ENCODE measurements at places on chromosomes 16 and 17. TPM values are rescaled to one million over a fixed set of nuclear protein-coding genes. Genes with fewer than 3 reads are reported as not detected.

DNA sequence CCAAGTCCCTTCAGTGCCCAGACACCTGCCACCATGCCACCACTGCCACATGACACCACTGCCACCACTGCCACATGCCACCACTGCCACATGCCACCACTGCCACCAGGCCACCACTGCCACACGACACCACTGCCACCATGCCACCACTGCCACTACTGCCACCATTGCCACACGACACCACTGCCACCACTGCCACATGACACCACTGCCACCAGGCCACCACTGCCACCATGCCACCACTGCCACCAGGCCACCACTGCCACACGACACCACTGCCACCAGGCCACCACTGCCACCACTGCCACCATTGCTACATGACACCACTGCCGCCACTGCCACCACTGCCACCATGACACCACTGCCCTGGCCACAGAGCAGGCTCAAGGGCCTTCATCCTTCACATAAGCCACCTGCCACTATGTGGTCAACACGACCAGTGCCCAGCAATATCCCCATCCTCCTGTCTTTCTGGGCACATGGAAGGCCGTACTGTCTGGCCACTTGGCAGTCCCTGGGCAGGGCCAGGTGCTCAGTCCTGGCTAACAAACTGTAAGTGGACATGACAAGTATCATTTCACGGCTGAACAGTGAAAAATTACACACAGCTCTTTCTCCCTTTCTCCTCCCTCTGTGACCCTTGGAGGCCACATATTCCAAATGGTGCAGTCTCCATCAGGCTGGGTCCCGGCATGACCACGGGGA, 33.1 kb downstream of the ABR start:
- DNase-seq = peak; percentile 64
- no peaks in the 10 kb centered on the region for H3K4me1 ChIP-seq
- no peaks in the 10 kb centered on the region for H3K27me3 ChIP-seq
- no peak overlapping the region for H3K27ac ChIP-seq

- H3K36me3 ChIP-seq = no peaks in the 10 kb centered on the region
- no peak overlapping the region for H3K27ac ChIP-seq
- no peaks in the 10 kb centered on the region for H3K27me3 ChIP-seq
- no peak overlapping the region for H3K4me3 ChIP-seq
- H3K4me1 ChIP-seq = no peaks in the 10 kb centered on the region
- DNase-seq = no peak
Measured at GRCh38 chr16:73034374-73034773, 13.6 kb downstream of the ZFHX3 start.

The CA4 gene
- total RNA-seq = not detected

DNA sequence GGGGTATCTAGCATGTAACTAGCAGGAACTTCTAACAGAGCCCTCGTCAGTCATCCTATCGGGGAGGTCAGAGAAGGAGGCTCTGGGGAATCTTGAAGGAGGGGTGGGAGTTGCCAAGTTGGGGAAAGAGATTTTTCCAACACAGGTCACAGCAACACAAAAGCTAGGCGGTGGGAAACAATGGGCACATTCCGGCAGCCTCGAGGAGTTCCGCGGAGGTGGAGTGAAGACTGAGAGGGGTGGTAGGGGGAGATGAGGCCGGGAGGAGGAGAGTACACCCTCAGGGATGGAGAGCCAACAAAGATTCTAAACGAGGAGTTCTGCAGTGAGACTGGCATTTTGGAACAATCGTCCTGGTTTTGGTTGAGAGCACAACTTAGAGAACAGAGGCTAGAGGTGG, 13.5 kb upstream of the CALB2 start:
- H3K36me3 ChIP-seq = no peaks in the 10 kb centered on the region
- H3K27me3 ChIP-seq = peaks cover 6% of the 10 kb centered on the region
- no peak overlapping the region for H3K4me3 ChIP-seq
- DNase-seq = no peak

GRCh38 chr16:4982056-4982867, 24.1 kb downstream of the SEC14L5 start:
- H3K4me1 ChIP-seq = no peaks in the 10 kb centered on the region
- H3K36me3 ChIP-seq = no peaks in the 10 kb centered on the region

- peaks cover 49% of the 10 kb centered on the region for H3K36me3 ChIP-seq
- peaks cover 42% of the 10 kb centered on the region for H3K4me1 ChIP-seq
- peak overlapping the region; percentile 94 for H3K27ac ChIP-seq
Measured at GRCh38 chr17:7220593-7221277, 997 bp downstream of the ACADVL start.

GRCh38 chr16:4697848-4698291, 4.5 kb downstream of the NUDT16L1 start:
- H3K4me3 ChIP-seq = no peak overlapping the region
- no peaks in the 10 kb centered on the region for H3K27me3 ChIP-seq
- DNase-seq = peak; percentile 76
- H3K27ac ChIP-seq = no peak overlapping the region
- peaks cover 49% of the 10 kb centered on the region for H3K36me3 ChIP-seq

DNA sequence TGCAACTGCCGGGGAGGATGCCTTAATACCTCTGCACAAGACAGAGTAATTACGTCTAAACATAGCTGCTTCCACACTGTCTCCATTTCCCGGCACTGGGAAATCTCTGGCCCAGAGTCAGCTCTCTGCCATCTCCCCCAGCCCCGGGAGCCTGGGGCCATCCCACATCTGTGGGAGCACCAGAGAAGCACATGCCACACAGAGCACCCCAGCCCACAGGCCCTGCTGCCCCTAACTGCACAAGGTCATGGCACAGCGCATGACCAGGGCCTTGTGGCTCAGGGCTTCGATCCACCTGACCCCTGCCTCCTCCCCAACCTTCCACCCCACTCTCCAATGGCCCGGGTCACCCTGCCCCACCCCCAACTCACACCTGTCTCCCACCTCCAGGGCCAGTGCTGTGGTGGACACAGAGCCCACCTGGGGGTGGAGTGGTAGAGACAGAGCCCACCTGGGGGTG, 36.6 kb upstream of the RBFOX3 start:
- H3K36me3 ChIP-seq = no peaks in the 10 kb centered on the region
- H3K27me3 ChIP-seq = peaks cover 4% of the 10 kb centered on the region
- no peak overlapping the region for H3K4me3 ChIP-seq
- H3K4me1 ChIP-seq = no peaks in the 10 kb centered on the region
- H3K27ac ChIP-seq = no peak overlapping the region
- no peak for DNase-seq

The ST6GALNAC2 gene
- 0.59 TPM for total RNA-seq

GRCh38 chr16:6835941-6836340, 496.7 kb upstream of the RBFOX1 start:
- no peak overlapping the region for H3K27ac ChIP-seq
- H3K36me3 ChIP-seq = no peaks in the 10 kb centered on the region
- no peaks in the 10 kb centered on the region for H3K4me1 ChIP-seq
- no peaks in the 10 kb centered on the region for H3K27me3 ChIP-seq
- H3K4me3 ChIP-seq = no peak overlapping the region

DNA sequence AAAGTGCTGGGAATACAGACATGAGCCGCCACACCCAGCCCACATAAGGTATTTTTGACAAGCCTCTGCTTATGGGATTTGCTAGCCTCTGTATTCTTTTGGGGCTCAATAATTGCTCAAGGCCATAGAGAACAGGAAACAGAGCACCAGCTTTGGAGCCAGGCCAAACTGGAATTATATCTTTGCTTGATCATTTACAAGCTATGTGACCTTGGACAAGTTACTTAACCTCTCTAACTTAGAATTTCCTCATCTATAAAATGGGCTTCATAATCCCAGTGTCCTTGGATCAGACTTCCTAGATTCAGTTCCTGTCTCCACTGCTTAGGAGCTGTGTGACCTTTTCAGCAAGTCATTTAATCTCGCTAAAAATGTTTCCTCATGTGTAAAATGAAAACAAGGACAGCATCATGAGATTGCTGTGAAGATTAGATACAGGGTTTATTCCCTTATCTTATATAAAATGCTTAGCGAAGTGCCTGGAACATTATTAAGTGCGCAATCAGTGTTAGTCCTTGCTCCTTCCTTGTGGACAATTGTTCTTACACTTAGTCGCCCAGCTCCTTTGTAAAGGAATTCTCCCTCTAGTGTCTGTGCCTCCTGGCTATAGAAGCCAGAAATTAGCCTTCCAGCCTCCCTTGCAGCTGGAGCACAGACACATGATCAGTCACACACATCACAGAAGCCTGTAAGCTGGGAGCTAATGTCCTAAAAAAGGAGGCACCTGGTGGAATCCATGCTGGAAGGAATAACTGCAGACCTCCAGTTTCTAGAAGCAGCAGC, 16.6 kb downstream of the KRT9 start:
- no peak overlapping the region for H3K27ac ChIP-seq
- peaks cover 12% of the 10 kb centered on the region for H3K27me3 ChIP-seq
- H3K4me3 ChIP-seq = no peak overlapping the region
- H3K4me1 ChIP-seq = peaks cover 21% of the 10 kb centered on the region
- DNase-seq = no peak

The ST6GALNAC1 gene
- not detected for total RNA-seq

DNA sequence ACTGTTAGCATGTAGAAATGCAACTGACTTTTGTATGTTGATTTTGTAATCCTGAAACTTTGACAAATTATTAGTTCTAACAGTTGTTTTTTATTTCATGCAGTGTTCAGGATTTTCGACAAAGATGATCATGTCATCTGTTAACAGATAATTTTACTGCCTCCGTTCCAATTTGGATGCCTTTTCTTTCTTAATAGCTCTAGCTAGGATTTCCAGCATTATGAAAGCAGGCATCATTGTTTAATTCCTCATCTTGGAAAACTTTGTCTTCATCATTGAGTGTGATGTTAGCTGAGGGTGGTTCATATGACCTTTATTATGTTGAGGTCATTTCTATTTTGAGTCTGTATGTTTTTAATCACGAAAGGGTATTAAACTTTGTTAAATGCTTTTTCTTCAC, 31.9 kb downstream of the RMI2 start:
- no peak overlapping the region for H3K4me3 ChIP-seq
- peaks cover 16% of the 10 kb centered on the region for H3K4me1 ChIP-seq
- no peaks in the 10 kb centered on the region for H3K27me3 ChIP-seq

The P2RX1 gene
- not detected for total RNA-seq

- peaks cover 6% of the 10 kb centered on the region for H3K27me3 ChIP-seq
- no peak overlapping the region for H3K27ac ChIP-seq
- peak; percentile 57 for DNase-seq
- no peak overlapping the region for H3K4me3 ChIP-seq
Measured at GRCh38 chr17:43584666-43585102, 38.5 kb upstream of the ETV4 start.

The TBC1D3K gene
- not detected for total RNA-seq

DNA sequence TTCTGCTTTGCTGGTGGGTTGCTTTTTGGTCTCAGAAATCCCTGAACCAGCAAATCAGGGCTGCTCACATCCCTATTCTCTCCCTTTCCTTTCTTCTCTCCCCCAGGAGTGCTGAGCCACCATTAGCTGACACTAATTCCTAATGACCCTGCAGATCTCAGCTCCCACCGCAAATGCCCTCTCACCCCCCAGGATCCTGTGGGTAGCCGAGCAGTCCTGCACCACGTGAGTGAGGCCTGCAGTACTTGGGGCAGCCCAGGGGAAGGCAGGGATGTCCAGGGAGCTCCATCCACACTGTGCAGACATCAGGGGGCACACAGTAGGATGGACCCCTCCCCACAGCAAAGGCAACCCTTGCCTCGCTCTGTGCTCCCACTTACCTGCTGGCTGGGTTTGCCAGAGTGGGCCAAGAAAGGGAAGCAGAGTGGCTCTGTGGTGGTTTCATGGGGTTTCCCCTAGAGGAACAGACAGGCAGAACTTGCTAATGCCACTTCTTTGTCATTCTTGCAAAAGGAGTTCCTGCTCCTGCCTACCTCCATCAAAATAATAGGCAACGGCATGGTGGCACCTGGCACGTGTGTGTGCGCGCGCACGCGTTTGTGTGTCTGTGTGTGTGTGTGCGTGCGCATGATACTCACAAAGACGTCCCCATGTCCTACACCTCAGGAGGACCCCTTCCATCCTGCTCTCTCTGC, 135.6 kb downstream of the GAS7 start:
- H3K4me3 ChIP-seq = no peak overlapping the region
- H3K36me3 ChIP-seq = no peaks in the 10 kb centered on the region
- no peak overlapping the region for H3K27ac ChIP-seq
- H3K27me3 ChIP-seq = no peaks in the 10 kb centered on the region
- no peak for DNase-seq

The ARL17B gene
- 7.6 TPM for total RNA-seq

GRCh38 chr16:12625068-12625467, 178.6 kb downstream of the CPPED1 start:
- peaks cover 5% of the 10 kb centered on the region for H3K27me3 ChIP-seq
- H3K27ac ChIP-seq = no peak overlapping the region
- no peak overlapping the region for H3K4me3 ChIP-seq

- H3K27ac ChIP-seq = peak within 1 kb of the TSS; percentile 86
- H3K36me3 ChIP-seq = peaks cover 22% of the 10 kb centered on the region
- no peaks in the 10 kb centered on the region for H3K27me3 ChIP-seq
- H3K4me1 ChIP-seq = peaks cover 19% of the 10 kb centered on the region
- DNase-seq = peak; percentile 100
Measured at GRCh38 chr17:73192894-73193701, at the start of gene COG1. Gene COG1, plus strand, starts transcription at chr17:73193055. Its CDS starts 15 bp downstream, at chr17:73193070.

DNA sequence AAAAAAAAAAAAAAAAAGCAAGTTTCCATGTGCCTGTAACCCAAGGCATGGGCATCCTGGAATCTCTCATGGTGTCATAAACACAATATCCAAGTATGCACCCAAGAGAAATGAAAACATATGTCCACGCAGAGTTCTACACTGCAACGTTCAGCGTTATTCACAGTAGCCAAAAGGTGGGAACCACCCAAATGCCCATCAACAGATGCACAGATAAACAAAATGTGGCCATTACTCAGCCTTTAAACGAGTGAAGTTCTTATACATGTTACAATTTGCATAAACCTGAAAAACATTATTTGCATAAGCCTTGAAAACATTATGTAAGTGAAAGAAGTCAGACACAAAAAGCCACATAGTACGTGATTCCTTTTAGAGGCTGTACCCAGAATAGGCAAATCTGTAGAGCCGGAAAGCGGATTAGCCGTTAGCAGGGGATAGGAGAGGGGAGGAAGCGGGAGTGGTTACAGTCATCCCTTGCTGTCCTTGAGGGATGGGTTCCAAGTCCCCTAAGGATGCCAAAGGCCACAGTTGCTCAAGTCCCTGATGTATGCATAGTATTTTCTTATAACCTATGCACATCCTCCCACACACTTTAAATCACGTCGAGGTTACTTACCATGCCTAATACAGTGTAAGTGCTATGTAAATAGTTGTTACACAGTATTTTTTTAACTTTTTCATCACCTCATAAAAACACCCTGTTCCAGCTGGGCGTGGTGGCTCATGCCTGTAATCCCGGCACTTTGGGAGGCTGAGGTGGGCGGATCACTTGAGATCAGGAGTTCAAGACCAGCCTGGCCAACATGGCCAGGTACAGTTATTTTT, 47.3 kb upstream of the DNAH17 start:
- no peaks in the 10 kb centered on the region for H3K36me3 ChIP-seq
- H3K4me3 ChIP-seq = no peak overlapping the region
- no peaks in the 10 kb centered on the region for H3K27me3 ChIP-seq
- no peaks in the 10 kb centered on the region for H3K4me1 ChIP-seq

GRCh38 chr16:627454-628239, 3.1 kb upstream of the WFIKKN1 start:
- peak; percentile 65 for DNase-seq
- no peaks in the 10 kb centered on the region for H3K27me3 ChIP-seq
- peaks cover 13% of the 10 kb centered on the region for H3K4me1 ChIP-seq
- H3K4me3 ChIP-seq = no peak overlapping the region
